GM23338 (cell line): ENCODE measurements at places on chromosomes 6 and 20. TPM values are rescaled to one million over a fixed set of nuclear protein-coding genes. Genes with fewer than 3 reads are reported as not detected.

PNRC1 gene
- total RNA-seq, result 38.6 and 40.7 TPM in 2 replicates

TPBG gene
- total RNA-seq, result 26.7 and 33.0 TPM in 2 replicates

EYA4 gene
- total RNA-seq, result 0.16 and 0.21 TPM in 2 replicates

ZNF311 gene
- total RNA-seq, result 1.8 and 2.4 TPM in 2 replicates

PPARD gene
- 8.7 and 9.7 TPM in 2 replicates for total RNA-seq

CAGE1 gene
- 0.07 and 0.08 TPM in 2 replicates for total RNA-seq

AP5S1 gene
- total RNA-seq, result 1.2 and 1.8 TPM in 2 replicates

EPHA7 gene
- total RNA-seq, result 7.3 TPM in 2 replicates

HLA-G gene
- total RNA-seq, result 1.5 and 2.8 TPM in 2 replicates

LAMA4 gene
- total RNA-seq, result 1.7 and 4.9 TPM in 2 replicates

CRISP3 gene
- not detected in 2 replicates for total RNA-seq
